ENCODE measurements at places on chromosomes 1 and 21. TPM values are rescaled to one million over a fixed set of nuclear protein-coding genes. Genes with fewer than 3 reads are reported as not detected.

DNA sequence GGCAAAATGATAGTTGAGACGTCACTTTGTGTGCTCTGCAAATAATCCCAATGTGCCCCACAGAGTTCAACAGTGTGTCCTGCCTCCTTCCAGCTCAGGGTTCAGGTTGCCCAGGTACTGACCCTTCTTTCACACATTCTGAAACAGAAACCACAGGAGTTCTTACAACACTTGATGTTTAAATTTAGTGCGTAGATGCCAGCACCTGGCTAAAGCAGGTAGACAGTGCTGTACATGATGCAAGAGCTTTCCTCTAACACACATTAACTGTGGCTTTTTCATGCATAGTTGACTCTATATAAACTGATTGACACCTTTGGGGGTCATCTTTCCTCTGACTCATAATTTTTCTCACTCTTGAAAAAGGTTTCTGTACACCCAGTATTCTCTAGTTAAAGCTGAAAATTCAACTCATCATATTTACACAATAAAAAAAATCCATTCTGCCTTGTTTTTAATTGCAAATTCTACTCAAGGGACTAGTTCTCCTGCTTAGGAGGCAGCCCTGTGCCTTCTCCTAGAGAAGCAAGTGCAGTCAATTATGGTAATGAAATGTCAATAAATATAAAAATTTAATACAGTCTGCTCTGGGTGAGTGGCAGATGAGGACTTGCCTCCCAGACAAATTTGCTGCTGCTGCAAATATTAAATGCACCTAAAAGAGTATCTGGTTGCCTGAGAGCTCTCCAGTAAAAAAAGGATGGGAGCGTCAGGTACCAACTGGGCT lies 91.4 kb downstream of the NR5A2 start:
- DNase-seq: no peak

- peak; percentile 97 for DNase-seq
Observed at GRCh38 chr1:121483961-121484424, 299.2 kb downstream of the SRGAP2C start.

DNA sequence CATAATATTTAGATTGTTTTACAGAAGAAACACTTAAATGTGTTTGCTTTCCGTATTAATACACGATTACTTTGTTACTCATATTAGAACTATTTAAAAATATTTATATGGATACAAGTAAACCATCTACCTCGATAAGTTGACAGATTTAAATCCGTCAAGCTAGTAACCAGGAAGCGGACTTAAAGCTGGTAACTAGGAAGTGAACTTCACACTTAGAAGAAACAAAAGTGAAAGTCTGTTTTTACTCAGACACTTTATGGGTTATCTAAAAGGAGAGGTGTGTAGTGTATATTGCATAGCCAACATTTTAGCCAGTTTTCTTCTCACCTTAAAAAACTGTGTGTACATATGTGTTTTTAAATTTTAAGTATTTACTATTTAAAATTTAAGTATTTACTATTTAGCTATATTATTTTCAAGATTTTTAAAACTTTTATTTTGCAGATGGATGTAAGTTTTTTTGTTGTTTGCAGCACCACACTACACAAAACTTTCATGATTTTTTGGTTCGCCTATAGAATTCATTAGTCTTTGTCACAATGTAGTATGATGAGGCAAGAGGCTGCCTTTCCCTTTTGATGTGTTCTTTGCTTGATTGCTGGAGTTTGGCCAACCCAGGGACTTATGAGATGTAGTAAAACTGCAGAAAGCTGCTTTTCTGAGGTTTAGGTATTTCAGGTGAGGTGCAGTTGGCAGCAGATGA lies 2.7 kb downstream of the USP25 start:
- DNase-seq: peak; percentile 51

DNA sequence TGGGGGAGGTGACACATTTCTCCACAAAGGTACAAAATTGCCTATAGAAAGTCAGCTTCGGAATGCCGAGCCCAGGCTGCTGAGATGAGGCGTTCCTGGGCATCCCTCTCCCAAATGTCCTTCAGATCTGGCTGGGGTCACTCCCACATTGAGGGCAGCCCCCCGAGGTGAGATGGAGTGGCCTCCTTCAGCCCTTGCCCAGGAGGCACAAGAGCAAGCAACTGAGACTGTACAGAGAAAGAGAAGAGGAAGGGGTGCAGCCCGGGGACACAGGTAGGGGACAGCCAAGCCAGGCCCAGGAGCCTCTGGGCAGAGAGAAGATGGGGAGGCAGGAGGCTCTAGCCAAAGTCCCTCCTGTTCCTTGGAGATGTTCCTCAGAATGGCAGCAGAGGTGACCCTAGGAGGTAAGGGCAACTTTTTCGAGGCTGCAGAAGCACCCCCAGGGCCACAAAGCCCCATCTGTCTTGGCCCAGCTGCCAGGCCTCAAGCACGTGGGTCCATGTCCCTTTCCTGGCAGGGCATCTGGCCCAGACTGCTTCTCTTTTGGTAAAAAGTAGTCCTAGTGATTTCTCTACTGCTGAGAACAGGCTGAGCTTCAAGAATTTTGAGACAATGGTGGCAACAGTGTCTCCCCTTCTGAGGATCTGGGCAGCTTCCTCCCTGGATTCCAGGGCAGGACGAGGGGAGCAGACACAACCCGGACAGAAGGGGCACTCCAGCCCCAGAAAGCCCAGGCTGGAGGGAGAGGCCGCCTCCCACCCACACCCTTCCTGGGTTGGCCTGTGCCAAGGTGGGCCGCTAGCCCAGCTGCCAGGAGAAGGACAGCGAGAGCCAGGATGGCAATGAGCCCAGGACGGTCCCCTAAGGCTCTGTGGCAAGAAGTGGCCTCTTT lies 68.0 kb downstream of the LRRN2 start:
- DNase-seq: no peak

- DNase-seq: no peak
Observed at GRCh38 chr1:59714966-59715365, 99.8 kb upstream of the HOOK1 start.

The SPTA1 gene
- total RNA-seq: 1.2 TPM

- no peak for DNase-seq
Observed at GRCh38 chr1:11991969-11992676, 11.9 kb downstream of the MFN2 start.

DNA sequence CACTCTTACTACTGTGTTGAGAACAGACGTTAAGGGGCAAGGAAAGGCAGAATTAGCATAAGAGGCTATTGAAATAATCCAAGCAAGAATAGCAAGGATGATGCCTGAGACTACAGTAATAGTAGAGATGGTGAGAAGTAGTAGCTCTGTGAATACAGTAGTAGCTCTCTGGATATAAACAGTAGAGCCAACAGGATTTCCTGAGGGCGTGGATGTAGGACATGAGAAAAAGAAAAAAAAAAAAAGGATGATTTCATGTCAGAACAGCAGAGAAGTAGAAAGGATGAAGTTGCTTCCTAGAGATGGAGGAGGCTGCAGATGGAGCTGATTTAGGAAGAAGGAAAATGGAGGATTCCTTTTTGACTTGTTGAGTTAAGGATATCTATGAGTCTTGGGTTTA lies 112.3 kb downstream of the OMA1 start:
- DNase-seq: no peak

- peak; percentile 82 for DNase-seq
Observed at GRCh38 chr1:7902478-7903085, 38.1 kb downstream of the TNFRSF9 start.

All from fibroblast of the aortic adventitia (primary cell).